GM04504 (cell line): ENCODE measurements at places on chromosomes 2 and 18.
A peak's percentile ranks its signal among the peaks of the same experiment; 100 is the strongest.

DNA sequence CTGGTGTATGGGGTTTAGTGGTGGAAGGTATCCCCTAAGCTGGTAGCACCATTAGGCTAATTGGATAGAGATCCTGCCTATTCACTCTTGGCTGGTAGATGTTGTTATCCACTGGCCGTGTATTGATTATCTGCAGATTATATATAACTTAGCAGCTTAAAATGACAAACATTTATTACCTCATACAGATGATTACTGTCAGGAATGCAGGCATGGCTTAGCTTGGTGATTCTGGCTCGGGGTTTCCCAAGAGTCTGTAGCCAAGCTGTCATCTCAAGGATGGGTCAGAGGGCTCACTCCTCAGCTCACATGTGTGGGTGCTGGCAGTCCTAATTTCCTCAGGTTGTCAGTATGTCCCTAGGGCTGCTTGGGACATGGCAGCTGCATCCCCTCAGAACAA is 465.8 kb downstream of the PARD3B start:
- DNase-seq, result no peak

DNA sequence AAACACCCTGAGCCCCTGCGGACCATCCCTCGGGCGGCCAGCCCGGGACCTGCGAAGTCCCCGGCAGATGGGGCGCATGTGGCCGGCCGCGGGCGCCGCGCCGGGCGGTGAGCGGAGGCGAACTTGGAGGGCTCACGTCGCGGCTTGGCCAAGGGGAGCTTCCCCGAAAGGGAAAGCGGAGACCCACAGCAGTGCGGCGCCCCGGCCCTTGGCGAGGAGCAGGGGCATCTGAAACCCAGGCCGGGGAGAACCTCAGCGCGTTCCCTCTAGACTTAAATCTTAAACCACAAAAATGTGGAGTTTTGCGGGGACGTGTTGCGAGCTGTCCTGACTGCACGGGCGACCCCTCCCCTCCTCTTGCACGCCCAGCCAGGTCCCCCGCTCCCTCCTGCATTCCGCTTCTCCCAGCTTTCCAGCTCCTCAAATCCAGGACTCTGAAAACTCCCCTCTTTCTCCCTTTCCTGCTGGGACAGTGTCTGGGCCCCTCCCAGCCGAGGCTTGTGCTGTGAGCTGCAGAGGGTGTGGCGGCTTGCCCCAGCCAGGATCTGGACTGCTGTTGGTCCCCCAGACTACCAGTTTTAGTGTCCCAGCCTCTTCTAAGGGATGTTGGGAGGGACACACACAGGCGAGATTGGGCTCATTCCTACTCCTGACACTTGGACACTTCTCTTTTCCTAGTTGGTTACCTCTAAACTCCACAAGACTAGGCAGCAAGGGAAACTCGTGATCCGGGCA is 1.3 kb downstream of the FMNL2 start:
- DNase-seq, result no peak

DNA sequence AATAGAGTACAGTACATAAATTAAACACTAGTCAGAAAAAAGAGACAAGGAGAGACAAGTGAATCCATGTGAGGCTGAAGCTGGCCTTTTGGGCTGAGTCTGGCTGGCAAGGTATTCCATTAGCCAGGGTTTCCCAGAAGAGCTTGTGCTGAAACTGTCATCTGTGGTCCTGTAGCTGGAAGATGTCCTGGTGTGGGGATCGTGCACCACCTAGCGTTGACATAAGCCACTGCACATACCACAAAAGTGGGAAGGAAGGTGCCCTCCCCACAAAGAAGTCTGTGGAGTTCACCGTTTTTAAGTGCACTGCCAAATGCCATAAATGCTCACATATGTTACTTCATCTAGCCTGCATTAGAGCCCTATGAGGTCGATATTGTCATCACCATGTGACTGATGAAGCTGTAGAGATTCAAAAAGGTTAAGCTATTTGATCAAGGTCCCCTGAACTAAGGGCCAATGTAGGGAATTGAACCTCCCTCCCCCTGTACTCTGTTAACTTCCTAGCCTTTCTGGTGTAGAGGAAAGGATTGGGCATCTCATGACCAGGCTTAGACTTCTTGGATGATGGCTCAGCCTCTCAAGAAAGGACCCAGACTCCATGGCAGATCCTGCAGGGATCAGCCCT is 31.9 kb upstream of the GALNT14 start:
- DNase-seq, result peak; percentile 40

GRCh38 chr18:43786893-43787292 is 509.6 kb upstream of the SYT4 start:
- DNase-seq, result no peak

DNA sequence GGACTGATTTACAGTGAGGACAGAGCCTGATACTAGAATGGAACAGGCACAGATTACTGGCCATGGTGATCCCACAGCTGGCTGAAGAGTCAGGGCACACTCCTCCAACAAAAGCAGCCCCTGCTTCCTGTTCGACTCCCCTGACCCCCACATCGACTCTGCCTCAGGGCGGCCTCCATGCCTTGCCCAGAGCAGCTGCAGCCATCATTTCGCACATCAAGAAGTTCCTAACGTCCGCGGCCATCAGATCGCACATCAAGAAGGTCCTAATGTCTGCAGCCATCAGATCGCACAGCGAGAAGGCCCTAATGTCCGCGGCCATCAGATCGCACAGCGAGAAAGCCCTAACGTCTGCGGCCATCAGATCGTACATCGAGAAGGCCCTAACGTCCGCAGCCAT is 192.8 kb upstream of the PXDN start:
- DNase-seq, result no peak

DNA sequence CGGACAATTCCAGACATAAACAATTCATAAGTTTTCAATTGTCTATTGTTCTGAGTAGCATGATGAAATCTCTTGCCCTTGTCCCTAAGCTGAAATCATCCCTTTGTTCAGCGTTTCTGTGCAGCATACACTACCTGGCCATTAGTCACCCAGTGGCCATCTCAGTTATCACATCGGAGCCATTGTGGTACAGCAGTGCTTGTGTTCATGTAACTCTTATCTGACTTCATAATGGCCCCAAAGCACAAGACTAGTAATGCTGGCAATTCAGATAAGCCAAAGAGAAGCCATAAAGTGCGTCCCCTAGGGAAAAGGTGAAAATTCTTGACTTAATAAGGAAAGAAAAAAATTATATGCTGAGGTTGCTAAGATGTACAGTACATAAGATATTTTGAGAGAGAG is 127.2 kb downstream of the FHOD3 start:
- no peak for DNase-seq
